AG20443 (cell line): ENCODE measurements at places on chromosomes 5 and 9.

DNA sequence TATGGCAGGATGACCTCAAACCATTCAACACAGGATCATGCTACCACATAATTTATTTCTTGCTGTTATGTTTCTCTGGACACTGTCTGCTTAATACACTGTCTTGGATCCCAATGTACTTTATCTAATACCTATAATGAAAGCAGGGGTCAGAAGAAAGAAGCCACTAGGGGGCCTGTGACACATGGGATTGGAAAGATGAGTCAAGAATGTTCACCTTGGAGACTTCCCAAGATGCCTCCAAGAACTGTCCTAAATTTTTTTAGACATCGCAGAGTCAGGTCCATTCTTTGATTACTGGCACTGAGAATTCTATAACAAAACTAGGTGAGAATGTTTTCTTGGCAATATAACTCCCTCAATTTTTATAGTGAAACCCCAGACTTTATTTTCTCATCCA lies 305.8 kb upstream of the SMARCA2 start:
- peak; percentile 16 for DNase-seq

DNA sequence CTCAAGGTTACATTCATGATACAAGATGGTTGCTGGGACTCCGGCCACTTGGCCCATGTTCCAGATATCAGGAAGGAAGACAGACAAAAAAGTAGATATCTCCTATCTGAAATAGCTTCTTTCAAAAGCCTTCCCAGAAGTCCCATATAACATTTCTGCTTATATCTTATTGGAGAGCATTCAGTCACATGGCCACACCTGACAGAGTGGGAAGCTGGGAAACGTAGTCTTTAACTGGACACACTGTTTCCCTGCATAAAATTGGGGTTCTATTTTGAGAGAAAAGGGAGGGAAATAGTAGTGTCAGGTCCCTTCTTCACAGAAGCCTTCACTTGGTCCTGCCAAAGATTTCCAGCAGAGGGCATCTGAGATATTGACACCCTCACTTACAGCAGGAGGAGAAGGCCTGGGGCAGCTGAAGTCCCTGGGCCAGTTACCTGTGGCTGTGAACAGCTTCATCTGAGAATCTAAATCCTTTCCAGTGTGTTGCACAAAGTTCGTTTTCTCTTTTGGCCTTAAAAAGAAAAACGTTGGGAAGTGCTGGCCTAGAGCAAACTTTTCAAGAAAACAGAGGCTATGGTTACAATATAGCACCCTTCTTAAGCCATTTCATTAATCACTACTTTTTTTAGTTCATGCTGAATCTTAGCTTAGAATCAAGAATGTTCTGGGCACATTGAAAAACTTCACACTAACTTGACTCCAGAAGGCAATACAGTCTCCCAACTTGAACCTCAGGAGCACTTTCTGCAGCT lies 33.5 kb downstream of the SPEF2 start:
- peak; percentile 67 for DNase-seq

GRCh38 chr5:178757049-178757809 lies 26.8 kb upstream of the ZNF354A start:
- DNase-seq: no peak

DNA sequence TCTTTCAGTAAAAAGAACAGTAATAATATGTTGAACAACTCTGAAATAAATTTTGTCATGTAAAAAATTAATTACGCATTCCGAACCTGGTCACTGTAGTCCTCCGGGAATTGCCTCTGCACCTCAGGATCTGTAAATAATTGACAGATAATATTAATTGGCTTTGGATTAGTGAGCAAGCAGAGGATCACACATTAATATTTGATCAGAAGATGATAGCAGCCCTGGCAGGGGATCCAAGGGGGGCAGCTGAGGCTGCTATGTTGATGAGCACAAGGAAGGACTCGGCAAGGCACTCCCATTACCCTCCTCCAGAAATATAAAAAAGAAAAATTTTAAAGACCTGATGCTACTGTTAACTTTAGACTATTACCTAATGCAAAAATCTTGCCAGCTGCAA lies 137.4 kb downstream of the DENND1A start:
- DNase-seq: no peak

- DNase-seq: no peak
Observed at GRCh38 chr5:121478636-121479035, 373.0 kb upstream of the FTMT start.
